ENCODE measurements at places on chromosomes 7 and 10. TPM values are rescaled to one million over a fixed set of nuclear protein-coding genes. Genes with fewer than 3 reads are reported as not detected.

GRCh38 chr7:140922741-140923345 lies 1.9 kb downstream of the BRAF start:
- H3K4me3 ChIP-seq: no peak overlapping the region
- H3K27ac ChIP-seq: no peak overlapping the region
- peaks cover 22% of the 10 kb centered on the region for H3K4me1 ChIP-seq

The TAS2R5 gene
- total RNA-seq: 0.93 TPM

The AKR1B15 gene
- total RNA-seq: not detected

The EN2 gene
- total RNA-seq: not detected
